Upper lobe of right lung (tissue), 1 donor: ENCODE measurements at places on chromosomes 1 and 21. TPM values are rescaled to one million over a fixed set of nuclear protein-coding genes. Genes with fewer than 3 reads are reported as not detected.

- H3K27me3 ChIP-seq: no peaks in the 10 kb centered on the region
- peaks cover 44% of the 10 kb centered on the region for H3K36me3 ChIP-seq
- no peak overlapping the region for H3K4me3 ChIP-seq
- no peaks in the 10 kb centered on the region for H3K4me1 ChIP-seq
These were observed 47.1 kb downstream of the PACC1 start for GRCh38 chr1:212367474-212368072.

ADGRL2 gene
- total RNA-seq: 104 TPM

GRCh38 chr1:211082824-211083223 is 51.1 kb downstream of the KCNH1 start:
- no peaks in the 10 kb centered on the region for H3K27me3 ChIP-seq
- no peaks in the 10 kb centered on the region for H3K4me1 ChIP-seq
- H3K36me3 ChIP-seq: no peaks in the 10 kb centered on the region
- H3K4me3 ChIP-seq: no peak overlapping the region

- H3K4me1 ChIP-seq: peaks cover 26% of the 10 kb centered on the region
- peaks cover 23% of the 10 kb centered on the region for H3K27me3 ChIP-seq
- peak overlapping the region; percentile 87 for H3K27ac ChIP-seq
- no peak for DNase-seq
These were observed 932 bp downstream of the RPF1 start for GRCh38 chr1:84479998-84480397.

GRCh38 chr1:19342894-19343616 is 30.9 kb downstream of the SLC66A1 start:
- no peaks in the 10 kb centered on the region for H3K27me3 ChIP-seq
- no peak overlapping the region for H3K4me3 ChIP-seq
- no peak for DNase-seq
- H3K4me1 ChIP-seq: no peaks in the 10 kb centered on the region

GRCh38 chr1:110595353-110595710 is 10.8 kb downstream of the KCNA2 start:
- DNase-seq: no peak
- peaks cover under 1% of the 10 kb centered on the region for H3K27me3 ChIP-seq
- H3K27ac ChIP-seq: no peak overlapping the region
- no peaks in the 10 kb centered on the region for H3K4me1 ChIP-seq
